ENCODE measurements at places on chromosomes 4 and X. TPM values are rescaled to one million over a fixed set of nuclear protein-coding genes. Genes with fewer than 3 reads are reported as not detected.

GRCh38 chr4:40875507-40876150 lies 125.9 kb downstream of the NSUN7 start:
- H3K4me1 ChIP-seq = peaks cover 6% of the 10 kb centered on the region
- no peaks in the 10 kb centered on the region for H3K36me3 ChIP-seq
- no peak overlapping the region for H3K27ac ChIP-seq
- H3K27me3 ChIP-seq = no peaks in the 10 kb centered on the region
- no peak for DNase-seq

DNA sequence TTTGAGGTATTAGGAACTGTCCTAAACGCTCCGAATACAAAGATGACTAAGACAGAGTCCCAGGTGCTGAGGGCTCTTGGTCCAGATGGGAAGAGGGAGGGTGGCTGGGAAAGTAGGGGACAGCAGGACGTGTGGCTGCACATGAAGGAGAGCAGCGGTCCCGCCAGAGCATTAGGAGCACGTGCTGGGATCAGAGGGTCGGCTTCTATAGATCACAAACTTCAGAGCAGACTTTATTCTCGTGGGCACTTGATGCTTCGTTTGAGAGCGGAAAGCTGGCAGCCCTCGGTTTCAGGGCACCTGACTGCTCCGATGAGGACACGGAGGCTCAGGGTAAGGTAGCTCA lies 26.1 kb downstream of the ZBTB49 start:
- no peak for DNase-seq
- H3K27ac ChIP-seq = no peak overlapping the region
- peaks cover 42% of the 10 kb centered on the region for H3K36me3 ChIP-seq
- H3K4me3 ChIP-seq = no peak overlapping the region

DNA sequence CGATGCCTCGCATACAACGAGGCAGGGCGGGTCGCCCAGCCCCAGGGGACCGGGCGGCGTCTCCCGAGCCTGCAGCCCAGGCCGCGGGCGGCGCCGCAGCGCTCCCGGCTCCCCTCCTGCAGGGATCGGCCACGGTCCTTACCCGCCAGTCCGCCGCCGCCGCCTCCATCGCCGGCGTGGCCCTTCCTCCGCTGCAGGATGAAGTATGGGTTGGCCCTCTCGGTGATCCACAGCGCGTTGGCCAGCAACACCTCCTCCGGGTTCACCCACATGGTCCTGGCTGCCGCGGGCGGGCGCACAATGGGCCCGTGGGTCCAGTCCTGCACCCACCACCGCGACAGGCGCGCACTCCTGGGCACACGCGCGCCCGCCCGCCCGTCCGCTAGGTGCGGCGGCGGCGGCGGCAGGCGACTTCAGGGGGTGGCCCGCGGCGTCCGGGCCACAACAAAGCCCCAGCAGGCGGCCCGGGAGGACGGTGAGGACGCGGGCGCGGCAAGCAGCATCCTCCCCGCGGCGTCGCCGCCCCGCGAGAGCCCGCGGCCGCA lies 339 bp downstream of the TBC1D9 start:
- peak overlapping the region; percentile 86 for H3K4me3 ChIP-seq
- peak; percentile 56 for DNase-seq
- H3K27ac ChIP-seq = peak overlapping the region; percentile 97
- H3K36me3 ChIP-seq = no peaks in the 10 kb centered on the region
- no peaks in the 10 kb centered on the region for H3K4me1 ChIP-seq
- H3K27me3 ChIP-seq = no peaks in the 10 kb centered on the region

The CD38 gene
- 1.7 TPM for total RNA-seq

The IL2 gene
- total RNA-seq = not detected

Measured in adrenal gland (tissue), 19 donors.